GM23248 (cell line): ENCODE measurements at places on chromosomes 6 and 20.

DNA sequence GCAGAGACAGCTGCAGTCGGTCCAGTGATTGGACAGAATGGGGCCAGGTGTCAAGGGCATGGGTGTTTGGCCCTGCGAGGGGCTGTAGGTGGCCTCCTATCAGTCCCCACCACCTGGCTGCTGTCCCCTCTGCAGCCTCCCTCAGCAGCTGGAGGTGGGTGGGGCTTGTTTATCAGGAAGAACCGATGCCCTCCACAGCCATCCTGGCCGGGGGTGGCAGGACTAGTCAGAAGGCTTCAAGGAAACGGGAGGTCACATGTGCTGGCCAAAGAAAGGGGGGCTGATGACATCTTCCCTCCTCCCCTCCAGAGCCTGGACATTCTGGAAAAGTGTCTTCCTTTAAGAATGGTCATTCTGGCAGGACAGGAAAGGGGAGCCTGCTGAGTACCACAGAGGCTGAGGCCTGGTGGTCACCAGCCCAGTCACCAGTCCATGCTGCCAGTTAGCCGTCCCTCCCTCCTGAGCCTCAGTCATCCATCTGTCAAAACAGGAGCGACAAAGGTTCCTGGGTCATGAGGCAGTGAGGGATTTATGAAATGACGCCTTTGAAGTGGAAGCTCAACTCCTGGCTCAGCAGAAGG lies 4.1 kb downstream of the FAM210B start:
- DNase-seq, result peak; percentile 46

DNA sequence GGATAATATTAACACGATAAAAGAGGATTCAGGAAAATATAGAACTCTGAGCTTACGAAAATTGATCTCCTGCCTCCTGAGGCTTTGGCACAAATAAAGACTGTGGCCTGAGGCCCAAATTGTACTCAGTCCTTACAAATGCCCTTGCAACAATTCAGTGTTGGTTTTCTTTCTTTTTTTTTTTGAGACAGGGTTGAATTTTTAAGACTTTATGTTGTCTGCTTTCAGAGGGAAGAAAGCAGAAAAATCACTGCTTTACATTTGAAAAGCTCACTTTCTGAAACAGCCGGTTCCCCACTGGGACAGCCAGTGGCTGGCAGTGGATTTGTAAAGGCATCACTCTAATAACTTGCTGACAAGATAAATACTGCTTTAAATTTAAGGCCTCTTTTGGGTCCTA lies 290.5 kb downstream of the SLC35F1 start:
- DNase-seq, result no peak

DNA sequence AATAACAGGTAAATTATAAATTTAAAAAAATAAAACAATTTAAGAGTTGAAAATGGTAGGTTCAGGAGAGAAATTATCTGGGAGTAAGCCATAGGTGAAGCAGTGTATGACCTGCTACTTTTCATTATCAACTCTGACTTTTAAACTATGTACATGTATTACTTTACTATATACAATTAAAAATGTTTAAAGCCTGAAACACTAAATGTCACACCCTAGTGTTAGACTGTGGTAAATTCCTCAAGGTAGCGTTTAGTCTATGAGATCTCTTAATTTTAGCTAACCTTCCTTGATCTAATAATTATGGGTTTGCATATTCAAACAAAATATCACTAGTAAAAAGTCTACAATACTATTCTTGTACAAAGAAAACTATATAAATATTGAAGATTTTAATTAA lies 22.3 kb upstream of the TBC1D32 start:
- peak; percentile 5 for DNase-seq

- DNase-seq, result no peak
Observed at GRCh38 chr6:43634702-43635303, 837 bp upstream of the MAD2L1BP start.

- DNase-seq, result no peak
Observed at GRCh38 chr6:146974351-146974750, 229.9 kb upstream of the STXBP5 start.

- no peak for DNase-seq
Observed at GRCh38 chr6:6656287-6656686, 67.8 kb downstream of the LY86 start.

GRCh38 chr6:44169154-44169553 lies 10.5 kb downstream of the CAPN11 start:
- DNase-seq, result peak; percentile 53

- no peak for DNase-seq
Observed at GRCh38 chr6:28235912-28236452, 10.9 kb downstream of the ZSCAN9 start.

DNA sequence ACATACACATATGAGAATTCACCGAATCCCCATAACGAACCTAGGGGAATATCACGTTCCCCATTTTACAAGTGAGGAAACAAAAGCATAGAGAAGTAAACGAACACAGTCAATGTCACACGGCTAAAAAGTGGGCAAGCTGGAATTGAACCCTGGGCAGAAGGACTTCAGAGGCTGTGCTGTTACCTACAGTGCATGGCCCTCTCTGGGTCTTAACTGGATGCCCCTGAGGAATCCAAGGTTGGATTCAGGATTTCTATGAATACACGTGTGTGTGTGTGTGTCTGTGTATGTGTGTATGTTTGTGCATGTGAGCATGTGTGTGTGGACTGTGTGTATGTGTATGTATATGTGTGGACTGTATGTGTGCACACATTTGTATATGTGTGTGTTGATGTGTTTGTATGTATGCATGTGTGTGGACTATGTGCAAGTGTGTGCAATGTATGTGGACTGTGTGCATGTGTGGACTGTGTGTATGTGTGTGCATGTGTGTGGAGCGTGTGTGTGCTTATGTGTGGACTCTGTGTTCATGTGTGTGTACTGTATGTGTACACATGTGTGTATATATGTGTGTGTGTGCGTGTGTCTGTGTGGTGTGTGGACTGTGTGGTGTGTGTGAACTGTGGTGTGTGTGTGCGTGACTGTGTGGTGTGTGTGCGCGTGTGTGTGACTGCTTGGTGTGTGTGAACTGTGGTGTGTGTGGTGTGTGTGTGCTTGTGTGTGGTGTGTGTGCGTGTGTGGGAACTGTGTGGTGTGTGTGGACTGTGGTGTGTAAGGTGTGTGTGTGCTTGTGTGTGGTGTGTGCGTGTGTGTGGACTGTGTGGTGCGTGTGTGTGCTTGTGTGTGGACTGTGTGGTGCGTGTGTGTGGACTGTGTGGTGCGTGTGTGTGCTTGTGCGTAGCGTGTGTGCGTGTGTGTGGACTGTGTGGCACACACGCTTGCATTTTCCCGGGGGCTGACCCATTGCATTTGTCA lies 49.0 kb downstream of the HNF4A start:
- DNase-seq, result no peak
